Heart right ventricle (tissue), 16 donors: ENCODE measurements at places on chromosomes 1 and 21.
A peak's percentile ranks its signal among the peaks of the same experiment; 100 is the strongest.

DNA sequence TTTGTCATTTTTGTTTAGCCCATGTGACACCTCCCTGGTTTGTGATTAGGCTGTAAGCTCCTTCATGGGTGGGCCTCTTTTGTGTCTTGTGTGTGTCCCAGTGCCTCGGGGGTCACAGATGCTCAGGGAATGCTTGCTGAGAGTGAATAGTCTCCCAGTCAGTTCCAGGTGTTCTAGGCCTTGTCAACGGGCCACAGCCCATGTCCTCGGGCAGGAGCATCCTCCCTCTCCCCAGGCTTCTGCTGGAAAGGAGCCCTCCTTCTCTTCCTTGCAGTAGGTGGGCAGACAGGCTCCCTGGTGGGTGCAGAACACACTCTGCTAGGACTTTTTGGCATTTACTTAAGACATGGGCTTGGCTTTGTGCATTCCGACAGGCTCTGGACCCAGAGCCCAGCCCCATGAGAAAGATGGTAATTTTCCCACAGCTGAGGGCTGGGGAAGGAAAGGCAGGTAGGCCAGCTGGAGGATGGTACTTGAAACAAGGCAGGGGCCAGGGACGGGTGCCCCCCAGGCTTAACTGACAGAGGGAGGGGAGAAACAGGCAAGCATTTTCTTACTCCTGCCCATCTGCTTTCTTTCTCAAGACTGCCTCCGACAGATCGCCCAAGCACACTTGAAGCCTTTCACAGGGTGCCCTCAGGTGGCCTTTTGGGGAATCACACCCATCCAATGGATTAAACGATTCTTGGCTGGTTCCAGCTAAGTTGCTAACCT is 7.1 kb upstream of the CPLANE2 start:
- DNase-seq: peak; percentile 65

DNA sequence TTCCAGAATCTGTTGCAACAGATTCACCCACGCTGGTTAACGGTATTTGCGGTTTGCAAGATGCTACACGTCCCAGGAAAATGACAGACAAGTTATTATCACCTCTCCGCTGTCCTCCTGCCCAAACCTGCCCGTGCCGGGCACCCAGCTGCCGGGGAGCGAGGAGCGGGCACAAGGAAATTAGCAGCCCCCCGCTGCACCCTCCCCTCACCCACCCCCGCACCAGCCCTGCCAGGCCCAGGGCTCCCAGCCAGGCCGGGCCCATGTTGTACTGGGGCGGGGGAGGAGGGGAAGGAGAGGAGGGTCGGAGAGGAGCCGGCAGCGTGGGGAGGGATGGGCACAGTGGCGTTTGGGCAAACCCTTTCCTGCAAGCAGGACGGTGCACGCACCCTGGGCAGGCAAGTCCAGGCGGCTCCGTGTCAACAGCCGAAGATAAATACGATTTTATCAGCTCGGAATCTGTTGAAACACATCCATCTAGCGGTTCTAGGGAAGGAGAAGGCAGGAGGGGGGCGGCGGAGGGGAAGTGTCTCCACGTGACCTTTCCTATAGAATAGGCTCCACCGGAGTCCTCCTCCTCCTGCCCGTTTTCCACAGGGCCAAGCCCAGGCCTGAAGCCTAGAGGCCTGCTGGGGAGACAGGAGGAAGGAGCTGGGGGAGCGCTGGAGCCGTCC is 35.1 kb upstream of the CCDC27 start:
- no peak for DNase-seq

DNA sequence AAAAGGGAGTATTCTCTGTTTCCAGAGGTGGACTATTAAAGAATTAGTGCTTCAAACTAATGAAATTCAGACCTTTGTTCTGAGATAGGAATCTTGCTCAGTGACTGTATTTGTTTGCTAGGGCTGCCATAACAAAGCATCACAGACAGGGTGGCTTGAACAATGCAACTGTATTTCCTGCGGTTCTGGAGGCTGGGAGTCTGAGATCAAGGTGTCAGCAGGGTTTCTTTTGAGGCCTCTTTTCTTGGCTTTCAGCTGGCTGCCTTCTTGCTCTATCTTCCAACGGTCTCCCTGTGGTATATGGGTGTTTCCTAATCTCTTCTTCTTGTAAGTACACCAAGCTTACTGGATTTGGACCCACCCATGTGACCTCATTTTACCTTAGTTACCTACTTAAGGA is 264.6 kb upstream of the PROX1 start:
- no peak for DNase-seq

DNA sequence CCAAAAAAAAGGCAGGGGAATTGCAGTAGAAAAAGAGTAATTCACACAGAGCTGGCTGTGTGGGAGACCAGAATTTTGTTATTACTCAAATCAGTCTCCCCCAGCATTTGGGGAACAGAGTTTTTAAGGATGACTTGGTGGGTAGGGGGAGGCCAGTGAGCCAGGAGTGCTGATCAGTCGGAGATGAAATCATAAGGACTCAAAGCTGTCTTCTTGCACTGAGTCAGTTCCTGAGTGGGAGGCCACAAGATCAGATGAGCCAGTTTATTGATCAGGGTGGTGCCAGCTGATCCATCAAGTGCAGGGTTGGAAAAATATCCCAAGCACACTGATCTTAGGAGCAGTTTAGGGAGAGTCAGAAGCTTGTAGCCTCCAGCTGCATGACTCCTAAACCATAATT is 23.7 kb upstream of the EDARADD start:
- DNase-seq: no peak

GRCh38 chr21:38756746-38757145 is 49.0 kb upstream of the ETS2 start:
- DNase-seq: no peak

- DNase-seq: no peak
Measured at GRCh38 chr1:78678324-78678723, 28.7 kb downstream of the IFI44 start.

DNA sequence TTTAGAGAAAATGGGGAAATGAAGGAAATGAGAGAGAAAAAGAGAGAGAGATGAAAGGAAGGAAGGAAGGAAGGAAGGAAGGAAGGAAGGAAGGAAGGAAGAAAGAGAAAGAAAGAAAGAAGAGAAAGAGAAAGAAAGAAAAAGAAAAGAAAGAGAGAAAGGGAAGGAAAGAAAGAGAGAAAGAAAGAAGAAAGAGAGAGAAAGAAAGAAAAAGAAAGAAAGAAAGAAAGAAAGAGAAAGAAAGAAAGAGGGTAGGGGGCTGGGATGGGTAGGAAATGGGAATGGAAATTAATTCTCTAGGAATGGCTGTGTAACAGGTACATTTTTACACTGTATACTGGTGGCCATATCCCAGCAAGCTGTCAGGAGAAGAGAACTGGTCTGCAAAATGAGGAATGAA is 4.3 kb upstream of the SH2D1B start:
- no peak for DNase-seq

GRCh38 chr21:21156957-21157356 is 158.7 kb downstream of the NCAM2 start:
- DNase-seq: no peak

DNA sequence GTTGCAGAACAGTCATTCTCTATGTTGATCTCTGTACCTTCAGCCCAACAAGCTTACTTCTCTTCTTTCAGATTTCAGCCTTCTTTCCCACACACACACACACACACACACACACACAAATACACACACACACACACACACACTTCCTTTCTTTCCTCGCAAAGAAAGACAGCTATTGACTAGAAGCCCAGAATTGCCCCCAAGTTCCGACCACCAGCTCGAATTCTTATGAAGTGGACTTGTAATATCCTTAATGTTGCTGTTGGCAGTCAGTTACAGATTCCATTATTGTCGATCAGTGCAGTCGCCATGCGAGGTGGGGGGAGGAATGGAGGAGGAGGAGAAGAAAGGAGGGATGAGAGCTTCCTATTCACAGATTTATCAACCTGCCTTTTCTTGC is 125.5 kb downstream of the CLEC20A start:
- DNase-seq: no peak

DNA sequence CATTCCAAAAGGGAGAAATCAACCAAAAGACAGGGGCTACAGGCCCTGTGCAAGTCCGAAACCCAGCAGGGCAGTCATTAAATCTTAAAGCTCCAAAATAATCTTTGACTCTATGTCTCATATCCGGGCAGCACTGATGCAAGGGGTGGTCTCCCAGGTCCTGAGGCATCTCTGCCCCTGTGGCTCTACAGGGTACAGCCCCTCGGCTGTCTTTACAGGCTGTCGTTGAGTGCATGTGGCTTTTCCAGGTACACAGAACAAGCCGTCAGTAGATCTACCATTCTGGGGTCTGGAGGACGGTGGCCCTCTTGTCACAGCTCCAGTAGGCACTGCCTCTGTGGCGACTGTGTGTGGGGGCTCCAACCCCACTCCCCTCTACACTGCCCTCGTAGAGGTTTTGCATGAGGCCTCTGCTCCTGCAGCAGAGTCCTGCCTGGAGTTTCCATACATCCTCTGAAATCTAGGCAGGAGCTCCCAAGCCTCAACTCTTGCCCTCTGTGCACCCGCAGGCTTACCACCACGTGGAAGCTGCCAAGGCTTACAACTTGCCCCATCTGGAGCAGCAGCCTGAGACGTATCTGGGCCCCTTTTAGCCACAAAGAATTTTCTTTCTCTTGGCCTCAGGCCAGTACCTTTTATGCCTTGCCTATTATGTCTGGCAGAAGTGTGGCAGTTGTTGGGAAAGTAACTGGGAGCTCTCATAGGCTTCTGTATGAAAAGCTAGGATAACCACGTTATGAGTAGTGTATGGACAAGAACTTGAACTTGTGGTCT is 52.5 kb downstream of the POU2F1 start:
- DNase-seq: peak; percentile 8

DNA sequence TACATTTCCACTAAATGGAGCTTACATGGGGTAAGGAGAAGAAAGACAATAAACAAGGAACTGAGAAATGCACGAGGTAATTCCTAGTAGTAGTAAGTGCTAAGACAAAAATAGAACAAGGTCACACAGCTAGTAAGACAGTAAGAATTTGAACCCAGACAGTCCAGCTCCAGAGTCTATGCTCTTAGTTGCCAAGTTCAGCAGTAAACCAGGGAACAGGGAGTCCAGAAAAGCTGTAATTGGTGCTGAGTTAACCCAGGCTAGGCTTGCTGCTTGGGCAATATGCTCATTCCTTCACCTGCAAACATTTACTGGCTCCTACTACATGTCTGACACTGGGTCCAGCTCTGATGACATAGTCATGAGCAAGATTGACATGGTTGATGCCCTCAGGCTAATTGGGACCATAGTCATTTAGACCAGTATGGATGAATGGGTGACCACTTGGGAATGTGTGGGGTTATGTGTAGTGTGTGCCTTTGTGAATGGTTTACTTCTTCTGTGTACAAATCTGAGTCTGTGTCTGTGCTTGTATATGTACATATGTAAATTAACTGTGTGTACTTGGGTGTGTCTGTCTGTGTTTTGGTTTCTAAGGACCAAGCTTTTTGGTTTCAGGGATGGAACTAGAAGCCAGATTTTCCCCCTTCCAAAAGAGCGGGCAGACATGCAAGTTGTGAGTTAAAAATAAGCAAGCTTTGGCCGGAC is 2.0 kb downstream of the GPX7 start:
- no peak for DNase-seq

GRCh38 chr1:162137179-162137960 is 67.9 kb downstream of the NOS1AP start:
- no peak for DNase-seq

- DNase-seq: no peak
Measured at GRCh38 chr1:12491656-12492055, 126.4 kb downstream of the DHRS3 start.

- DNase-seq: no peak
Measured at GRCh38 chr1:216766633-216767327, 43.6 kb upstream of the ESRRG start.

DNA sequence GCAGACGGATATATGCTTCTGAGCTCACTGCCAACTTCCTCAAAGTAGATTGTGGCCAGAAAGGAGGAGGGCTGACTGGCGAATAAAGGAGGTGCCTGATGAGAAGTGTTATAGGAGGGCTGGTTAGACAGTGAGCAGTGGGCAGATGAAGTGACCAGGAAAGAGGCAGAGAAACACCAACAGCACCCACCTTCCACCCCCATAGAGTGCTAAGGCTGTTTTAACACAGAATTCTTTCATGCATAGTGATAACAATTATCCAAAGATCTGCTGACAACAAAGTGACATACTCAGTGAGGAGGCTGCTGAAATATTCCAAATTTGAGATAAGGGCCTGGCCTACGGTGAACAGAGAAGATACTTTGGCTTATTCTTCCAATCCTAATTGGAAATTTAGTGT is 21.2 kb upstream of the MTR start:
- no peak for DNase-seq

DNA sequence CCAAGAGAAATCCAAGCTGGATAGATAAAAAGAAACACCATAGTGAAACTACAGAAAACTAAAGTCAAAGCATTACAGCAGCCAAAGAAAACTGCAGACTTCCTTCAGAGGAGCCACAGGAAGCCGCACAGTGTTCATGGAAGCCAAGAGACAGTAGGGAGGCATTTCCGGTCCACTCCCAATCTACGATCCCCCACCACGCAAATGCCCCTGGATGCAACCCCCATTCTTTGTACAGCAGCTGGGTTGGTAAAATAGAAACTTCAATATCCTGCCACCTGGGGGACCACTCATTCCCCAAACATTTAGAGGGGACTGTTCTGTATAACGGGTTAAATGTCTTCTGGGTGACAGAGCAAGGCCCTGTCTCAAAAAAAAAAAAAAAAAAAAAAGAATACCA is 43.9 kb upstream of the TSPEAR start:
- no peak for DNase-seq

- no peak for DNase-seq
Measured at GRCh38 chr1:230636575-230637148, 5.6 kb upstream of the COG2 start.

GRCh38 chr1:152162792-152163463 is 3.9 kb upstream of the RPTN start:
- no peak for DNase-seq

DNA sequence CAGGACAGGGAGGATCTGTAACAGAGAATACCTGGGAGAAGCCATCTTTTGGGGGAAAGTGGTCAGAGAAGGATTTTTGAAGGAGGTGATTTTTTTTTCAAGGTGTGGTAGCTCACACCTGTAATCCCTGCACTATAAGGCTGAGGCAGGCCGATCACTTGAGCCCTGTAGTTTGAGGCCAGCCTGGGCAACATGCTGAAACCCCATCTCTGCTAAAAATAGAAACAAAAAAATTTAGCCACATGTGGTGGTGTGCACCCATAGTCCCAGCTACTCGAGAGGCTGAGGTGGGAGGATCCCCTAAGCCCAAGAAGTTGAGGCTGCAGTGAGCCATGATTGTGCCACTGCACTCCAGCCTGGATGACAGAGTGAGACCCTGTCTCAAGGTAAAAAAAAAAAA is 67.4 kb upstream of the ARTN start:
- no peak for DNase-seq

DNA sequence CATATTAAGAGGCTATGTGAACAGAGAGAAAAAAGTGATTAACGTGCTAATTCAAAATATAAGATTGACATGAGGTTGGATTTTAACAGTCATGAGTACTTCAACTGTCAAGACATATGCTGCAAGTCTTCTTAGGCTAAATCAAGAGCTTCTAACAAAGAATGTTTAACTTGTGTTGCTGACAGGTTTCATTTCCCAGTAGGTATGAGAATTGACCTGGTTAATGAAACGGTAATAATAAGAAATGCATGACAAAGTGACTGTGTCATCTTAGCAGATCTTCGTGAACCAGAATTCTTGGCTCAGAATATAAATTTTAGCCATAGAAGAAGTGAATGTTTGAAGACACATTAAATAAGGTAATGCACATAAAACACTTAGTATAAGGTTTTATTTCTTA is 132.6 kb upstream of the PTGFR start:
- DNase-seq: no peak
